Stimulated activated naive CD8-positive, alpha-beta T cell treated with anti-CD3 and anti-CD28 coated beads, Interleukin-15, amount 100 ng/mL, for 72 hours (primary cell): ENCODE measurements at places on chromosomes 5 and 9.

DNA sequence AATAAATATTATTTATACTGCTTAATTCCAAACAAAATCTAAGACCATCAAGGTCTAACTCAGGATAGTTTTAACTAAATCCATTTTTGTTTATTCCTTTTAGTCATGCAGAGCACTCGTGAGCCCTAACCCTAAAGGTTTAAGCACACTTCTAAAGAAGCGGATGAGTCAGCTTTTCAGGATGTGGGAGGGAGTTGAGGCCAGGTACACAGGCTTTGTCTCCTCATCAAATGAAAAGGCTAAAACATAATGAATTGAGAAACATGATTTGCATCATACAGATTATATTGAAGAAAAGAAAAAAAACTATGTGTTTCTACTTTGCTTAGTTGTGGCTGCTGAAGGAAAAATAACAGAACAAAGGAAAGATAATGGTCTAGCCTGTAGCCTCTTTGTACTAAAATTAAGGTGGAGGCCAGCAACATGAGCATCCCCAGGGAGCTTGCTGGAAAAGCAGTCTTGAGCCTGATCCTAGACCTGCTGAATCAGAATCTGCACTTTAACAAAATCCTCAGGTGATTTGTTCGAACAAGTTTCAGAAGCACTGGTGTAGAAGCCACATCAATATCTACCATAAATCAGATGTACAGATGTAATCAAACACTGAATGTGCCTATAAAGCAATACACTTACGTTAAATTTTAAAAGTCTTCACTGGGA is 21.1 kb upstream of the ISCA1 start:
- DNase-seq = no peak

DNA sequence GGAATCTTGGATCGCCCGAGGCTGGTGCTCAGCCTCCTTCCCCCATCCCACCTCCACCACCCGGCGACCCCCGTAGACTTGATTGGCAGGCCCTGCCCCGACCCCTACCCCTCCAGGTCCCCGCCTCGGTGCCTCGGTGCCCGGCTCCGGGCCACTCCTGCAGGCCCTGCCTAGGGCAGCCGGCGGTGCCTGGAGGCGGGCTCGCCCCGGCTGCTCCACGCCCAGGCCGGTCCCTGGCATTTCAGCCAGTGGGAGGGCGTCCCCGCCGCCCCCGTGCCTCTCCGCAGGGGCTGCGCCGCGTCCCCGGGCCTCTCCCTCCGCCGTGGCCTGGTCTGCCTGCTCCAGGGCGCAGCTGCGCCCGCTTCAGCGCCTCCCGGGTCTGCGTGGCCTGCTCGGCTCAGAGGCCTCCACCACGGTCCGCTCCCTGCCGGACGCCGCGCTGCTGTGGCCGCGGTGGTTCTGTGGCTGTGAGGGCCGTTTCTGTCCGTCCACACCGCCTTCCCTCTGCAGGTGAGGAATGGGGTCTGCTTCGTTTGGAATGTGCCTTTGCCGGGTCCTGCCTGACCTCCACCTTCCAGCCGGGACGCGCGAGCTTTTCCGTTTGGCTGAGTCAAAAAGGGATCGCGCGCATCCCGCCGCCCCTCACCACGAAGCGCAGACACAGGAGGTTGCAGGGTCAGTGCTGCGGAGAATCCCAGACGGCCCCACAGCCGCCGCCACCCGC is 48.3 kb upstream of the IRX4 start:
- no peak for DNase-seq

DNA sequence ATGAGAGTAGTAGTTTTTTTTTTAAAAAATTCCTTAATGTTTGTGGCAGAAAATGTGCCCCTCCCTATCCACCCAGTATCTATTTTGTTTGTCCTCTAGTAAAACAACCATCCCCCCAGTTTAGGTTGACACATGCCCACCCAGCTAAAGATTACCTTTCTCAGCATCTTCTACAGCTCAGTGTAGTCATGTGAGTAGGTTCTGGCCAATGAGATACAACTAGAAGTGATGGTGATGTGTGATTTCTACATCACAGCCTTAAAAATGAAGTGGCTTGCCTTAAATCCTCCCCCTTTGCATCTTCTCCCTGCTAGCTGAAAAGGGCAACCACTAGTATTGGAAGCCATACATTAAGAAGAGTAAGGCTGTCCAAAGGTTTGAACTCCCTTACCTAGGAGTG is 14.9 kb downstream of the CHD1 start:
- DNase-seq = no peak

DNA sequence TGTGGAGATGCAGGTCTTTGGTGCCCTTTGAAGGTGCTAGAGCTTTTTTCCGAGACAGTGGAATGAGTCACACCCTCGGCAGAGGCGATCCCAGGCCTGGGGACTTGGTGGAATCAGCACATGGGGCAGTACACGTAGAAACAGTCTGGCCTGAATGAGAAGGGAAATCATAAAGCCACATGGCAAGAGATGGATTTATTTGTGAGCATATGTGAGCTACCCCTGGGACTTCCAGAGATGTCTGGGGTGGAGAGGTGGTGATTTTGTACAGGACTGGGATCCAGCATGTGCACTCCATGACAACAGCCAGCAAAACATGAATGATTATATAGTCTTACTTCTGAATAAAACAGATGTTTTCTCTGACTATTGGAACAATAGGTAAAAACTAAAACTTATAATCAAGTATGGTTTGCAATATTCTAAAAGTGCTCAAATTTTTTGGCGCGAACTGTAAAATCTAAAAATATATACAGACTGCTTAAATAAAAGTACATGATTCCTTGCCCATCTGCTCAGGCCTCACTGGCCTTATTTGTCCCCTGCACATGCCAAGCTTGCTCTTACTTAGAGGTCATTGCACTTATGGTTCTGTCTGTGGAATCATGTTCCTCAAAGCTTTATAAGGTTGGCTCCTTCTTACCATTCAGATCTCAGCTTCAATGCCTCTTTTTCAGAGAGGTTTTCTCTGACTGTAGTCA is 54.7 kb upstream of the SMARCA2 start:
- DNase-seq = no peak

DNA sequence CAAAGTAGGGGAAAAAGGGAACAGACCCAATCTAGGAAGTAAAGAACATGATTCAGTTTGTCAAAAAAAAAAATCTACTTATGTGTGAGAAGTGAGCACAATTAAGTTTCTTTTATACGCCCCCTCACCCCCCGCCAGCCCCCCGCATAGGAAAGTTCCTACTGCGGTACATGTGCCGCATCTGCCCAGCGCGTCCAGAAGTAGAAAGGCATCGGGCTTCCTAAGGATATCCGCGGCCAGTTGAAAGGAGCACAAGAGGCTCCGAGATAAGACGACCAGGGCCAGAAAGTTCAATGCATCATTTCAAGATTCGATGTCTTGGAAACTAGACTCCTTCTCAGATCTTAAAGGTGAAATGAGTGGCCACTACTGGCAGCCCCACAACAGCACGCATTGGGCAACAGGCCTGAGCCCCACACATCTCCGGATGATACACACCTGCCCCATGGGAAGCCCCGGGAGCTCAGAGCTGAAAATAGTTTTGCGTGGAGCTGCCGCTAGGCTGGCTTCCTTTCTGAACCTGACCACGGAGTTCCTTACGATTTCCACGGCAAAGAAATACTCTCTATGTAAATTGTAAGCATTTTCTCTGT is 203.9 kb downstream of the RAB3C start:
- DNase-seq = no peak

- DNase-seq = no peak
Observed at GRCh38 chr5:119301906-119302305, 53.9 kb upstream of the TNFAIP8 start.

DNA sequence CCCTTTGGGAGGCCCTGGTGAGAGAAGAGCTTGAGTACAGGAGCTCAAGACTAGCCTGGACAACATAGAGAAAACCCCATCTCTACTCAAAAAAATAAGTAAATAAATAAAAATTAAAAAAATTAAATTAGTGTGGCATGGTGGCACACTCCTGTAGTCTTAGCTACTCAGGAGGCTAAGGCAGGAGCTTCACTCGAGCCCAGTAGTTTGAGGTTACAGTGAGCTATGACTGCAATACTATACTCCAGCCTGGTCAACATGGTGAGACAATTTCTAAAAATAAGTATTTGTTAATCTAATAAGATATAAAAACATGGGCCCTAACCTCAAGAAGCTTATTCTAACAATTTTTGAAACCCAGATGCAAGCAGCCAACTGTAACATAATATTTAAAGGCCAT is 7.6 kb downstream of the RNF38 start:
- no peak for DNase-seq

GRCh38 chr5:171744882-171745281 is 40.7 kb upstream of the SMIM23 start:
- DNase-seq = no peak

GRCh38 chr9:117000196-117000723 is 313.2 kb downstream of the TRIM32 start:
- no peak for DNase-seq

DNA sequence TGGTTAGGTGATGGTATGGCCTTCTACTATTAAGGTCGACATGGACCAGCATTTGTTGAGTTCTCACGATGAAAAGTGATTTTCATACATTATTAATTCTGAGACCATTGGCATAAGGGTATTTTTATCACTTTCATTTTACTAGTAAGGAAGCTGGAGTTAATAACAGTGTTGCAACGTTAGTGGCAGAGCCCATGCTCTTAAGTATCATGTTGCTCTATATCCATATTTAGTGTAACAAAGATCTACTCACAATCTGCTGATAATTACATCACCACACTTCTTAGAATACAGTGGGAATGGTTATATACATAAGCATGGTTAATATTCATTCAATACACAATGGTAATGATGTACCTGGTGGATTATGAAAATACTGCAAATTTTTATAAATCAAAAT is 81.9 kb downstream of the PRR16 start:
- DNase-seq = no peak

GRCh38 chr9:113219186-113219936 is 1.7 kb downstream of the FKBP15 start:
- no peak for DNase-seq

DNA sequence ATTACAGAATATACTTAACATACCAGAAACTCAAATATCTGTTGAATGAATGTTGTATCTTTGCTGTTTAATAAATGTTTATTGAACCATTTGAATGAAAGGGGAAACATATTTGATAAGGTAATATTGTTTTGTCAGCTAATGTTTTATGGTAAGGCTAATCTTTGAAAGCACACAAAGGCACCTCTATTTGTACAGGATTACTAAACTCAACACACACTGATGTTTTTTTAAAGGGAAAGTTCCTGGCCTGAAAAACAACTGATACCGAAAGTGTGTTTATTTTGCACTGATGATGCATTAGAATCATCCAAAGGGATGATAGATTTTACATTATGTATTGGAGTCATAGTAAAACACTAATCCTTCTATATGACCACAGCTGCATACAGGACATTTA is 82.5 kb downstream of the ADCY2 start:
- no peak for DNase-seq

GRCh38 chr5:116084287-116084691 is 536 bp upstream of the COMMD10 start:
- peak; percentile 16 for DNase-seq

DNA sequence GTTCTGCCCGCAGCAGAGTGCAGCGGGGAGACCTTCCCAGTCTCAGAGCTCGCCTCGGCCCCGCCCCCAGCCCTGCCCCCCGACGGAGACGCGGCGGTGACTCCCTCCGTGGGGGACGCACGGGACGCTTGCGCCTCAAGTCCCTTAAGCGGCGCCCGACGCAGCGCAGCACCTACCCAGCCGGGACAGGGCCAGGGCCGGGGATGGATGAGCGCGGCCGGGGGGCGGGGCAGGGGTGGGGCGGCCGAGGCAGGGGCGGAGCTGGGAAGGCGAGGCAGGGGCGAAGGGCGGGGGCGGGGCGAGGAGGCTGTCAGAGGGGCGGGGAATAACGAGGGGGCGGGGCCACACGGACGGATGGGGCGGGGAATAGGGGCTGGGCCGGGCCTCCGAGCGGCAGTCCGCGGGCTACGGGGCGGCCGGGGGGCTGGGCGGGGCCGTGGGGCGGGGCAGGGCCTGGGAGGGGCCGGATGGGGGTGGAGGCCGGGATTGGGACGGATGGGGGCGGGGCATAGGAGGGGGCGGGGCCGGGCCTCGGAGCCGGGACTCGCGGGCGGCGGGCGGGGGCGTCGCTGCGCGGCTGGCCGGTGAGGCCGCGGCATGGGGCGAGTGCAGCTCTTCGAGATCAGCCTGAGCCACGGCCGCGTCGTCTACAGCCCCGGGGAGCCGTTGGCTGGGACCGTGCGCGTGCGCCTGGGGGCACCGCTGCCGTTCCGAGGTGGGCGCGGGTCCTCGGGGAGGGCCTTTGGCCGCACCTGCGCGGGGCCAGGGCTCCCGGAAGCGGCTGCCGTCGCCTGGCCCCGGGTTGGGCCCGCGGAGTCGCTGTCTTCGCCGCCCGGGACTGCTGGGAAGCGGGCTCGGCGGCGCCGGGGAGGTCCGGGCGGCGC is at the start of gene ARRDC1:
Gene ARRDC1, plus strand, starts transcription at position 566 of the 884 bp plus-strand sequence. Its CDS starts 32 bp downstream, at position 598.
- DNase-seq = peak; percentile 92

- no peak for DNase-seq
Observed at GRCh38 chr9:97895695-97896332, 26.5 kb downstream of the TRMO start.

DNA sequence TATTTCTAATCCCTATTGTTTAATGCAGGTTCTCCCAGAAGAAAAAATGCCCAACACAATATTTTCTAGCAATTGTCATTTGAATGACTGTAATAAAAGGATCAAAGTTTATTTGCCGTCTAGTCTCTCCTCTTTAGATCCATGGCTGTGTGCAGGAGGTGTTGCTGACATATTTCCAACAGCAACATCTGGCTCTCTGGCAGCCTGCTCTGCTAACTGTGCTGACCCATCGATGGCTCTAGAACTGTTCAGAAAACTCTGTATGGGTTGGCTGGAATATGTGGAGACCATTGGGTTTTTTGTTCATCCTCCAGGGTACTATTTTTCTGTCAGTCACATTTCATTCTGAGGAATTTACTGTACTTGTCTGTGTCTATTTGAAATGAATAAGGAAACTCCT is 202.0 kb upstream of the SLC27A6 start:
- DNase-seq = no peak
